ENCODE measurements at places on chromosomes 16 and 17. TPM values are rescaled to one million over a fixed set of nuclear protein-coding genes. Genes with fewer than 3 reads are reported as not detected.

Gene NQO1
- 1,060 TPM for total RNA-seq

DNA sequence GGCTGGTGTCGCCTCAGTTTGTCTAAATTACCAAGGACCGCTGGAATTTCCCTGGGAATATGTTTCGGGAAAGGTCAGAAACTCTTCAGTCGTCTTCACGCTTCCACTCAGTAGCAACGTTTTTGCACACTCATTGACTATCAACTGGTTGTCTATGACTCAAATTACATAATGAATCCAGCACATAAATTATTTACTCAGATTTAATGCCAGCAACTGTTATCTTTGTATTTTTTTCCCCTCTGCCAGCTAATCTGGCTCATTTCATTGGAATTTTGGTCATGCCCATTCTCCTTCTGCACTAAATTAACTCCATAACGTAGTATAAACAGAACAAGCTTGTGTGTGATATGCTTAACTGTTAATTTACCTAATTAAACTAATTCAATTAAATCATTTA, 372.7 kb upstream of the ZFHX3 start:
- H3K36me3 ChIP-seq, result no peaks in the 10 kb centered on the region
- no peaks in the 10 kb centered on the region for H3K27me3 ChIP-seq
- H3K4me3 ChIP-seq, result no peak overlapping the region
- H3K27ac ChIP-seq, result no peak overlapping the region
- DNase-seq, result no peak

Gene XPO6
- 102 TPM for total RNA-seq

- no peaks in the 10 kb centered on the region for H3K27me3 ChIP-seq
- no peak overlapping the region for H3K4me3 ChIP-seq
- no peaks in the 10 kb centered on the region for H3K4me1 ChIP-seq
- DNase-seq, result no peak
- no peak overlapping the region for H3K27ac ChIP-seq
Observed at GRCh38 chr17:65975878-65976277, 216.1 kb downstream of the CEP112 start.

DNA sequence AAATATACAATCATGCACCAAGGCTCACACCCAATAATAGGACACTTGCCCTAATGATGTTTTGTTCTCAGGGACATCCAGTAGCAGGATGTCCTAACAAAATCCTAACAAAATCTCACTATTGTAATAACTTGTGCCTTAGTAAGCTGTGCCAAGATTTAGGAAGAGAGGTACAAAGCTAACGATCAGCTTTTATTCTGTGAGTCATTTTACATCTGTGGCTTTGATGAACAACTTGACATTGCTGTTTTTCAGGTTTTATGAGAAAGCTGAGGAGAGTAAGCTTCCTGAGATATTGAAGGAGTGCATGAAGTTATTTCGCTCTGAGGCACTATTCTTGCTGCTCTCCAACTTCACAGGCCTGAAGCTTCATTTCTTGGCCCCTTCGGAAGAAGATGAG, 18.9 kb downstream of the OGFOD1 start:
- no peaks in the 10 kb centered on the region for H3K4me1 ChIP-seq
- no peaks in the 10 kb centered on the region for H3K27me3 ChIP-seq
- no peak for DNase-seq
- H3K4me3 ChIP-seq, result no peak overlapping the region

Gene SOX9
- total RNA-seq, result 40.1 TPM

DNA sequence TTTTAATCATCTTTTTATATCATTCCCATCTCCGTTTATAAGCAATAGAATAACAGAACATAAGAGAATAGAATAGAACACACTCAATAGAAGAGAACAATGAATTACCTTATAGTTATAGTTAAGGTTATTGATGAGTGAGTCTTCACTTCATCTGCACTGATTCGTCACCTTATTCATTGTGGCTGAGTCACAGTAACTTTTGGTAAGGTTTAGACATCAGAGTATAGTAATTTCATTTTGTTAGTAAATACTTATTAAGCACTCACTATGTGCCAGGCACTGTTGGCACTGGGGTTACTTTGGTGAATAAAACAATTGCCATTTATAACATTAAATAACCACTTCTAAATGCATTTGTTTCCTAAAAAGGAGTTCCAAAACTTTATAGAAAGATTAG, 22.5 kb downstream of the PHKB start:
- no peak for DNase-seq
- H3K27me3 ChIP-seq, result no peaks in the 10 kb centered on the region
- no peak overlapping the region for H3K4me3 ChIP-seq
- peaks cover 34% of the 10 kb centered on the region for H3K4me1 ChIP-seq

DNA sequence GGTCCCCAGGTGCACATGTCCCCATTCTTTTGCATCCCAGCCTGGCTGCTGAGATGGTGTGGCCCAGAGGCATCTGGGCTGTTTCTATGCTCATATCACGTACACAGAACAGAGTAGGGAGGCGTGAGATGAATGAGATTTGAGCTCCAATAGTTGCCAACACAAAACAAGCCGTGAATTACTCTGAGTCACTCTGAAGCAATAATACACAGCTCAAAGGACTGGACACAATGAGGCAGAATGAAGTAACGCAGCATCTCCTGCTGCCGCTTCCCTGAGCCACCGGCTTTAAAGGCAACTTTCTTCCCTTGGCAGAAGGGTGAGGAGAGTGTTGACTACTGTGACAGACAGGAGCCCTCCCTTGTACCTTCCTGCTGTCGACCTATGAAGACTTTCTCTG, 33.9 kb upstream of the CLEC18B start:
- peaks cover 18% of the 10 kb centered on the region for H3K4me1 ChIP-seq
- no peak overlapping the region for H3K4me3 ChIP-seq
- H3K27ac ChIP-seq, result peak overlapping the region; percentile 52
- peaks cover 57% of the 10 kb centered on the region for H3K36me3 ChIP-seq

GRCh38 chr16:30535106-30535776, 583 bp upstream of the ZNF747 start:
- H3K4me1 ChIP-seq, result peaks cover 68% of the 10 kb centered on the region
- H3K27ac ChIP-seq, result peak overlapping the region; percentile 85
- no peak for DNase-seq
- no peaks in the 10 kb centered on the region for H3K36me3 ChIP-seq
- H3K4me3 ChIP-seq, result peak overlapping the region; percentile 75
- H3K27me3 ChIP-seq, result no peaks in the 10 kb centered on the region

GRCh38 chr17:79057737-79058385, 16.8 kb upstream of the ENGASE start:
- H3K27me3 ChIP-seq, result 0 out of 2 replicates have a peak, but pooled peaks cover 2% of the 10 kb centered on the region
- peaks cover 19% of the 10 kb centered on the region for H3K4me1 ChIP-seq
- DNase-seq, result no peak

Gene SLC13A2
- not detected for total RNA-seq

GRCh38 chr16:80048250-80048649, 447.7 kb upstream of the MAF start:
- no peak overlapping the region for H3K4me3 ChIP-seq
- H3K4me1 ChIP-seq, result no peaks in the 10 kb centered on the region
- no peak overlapping the region for H3K27ac ChIP-seq

GRCh38 chr16:6279286-6279685, 1053.4 kb upstream of the RBFOX1 start:
- DNase-seq, result no peak
- no peak overlapping the region for H3K4me3 ChIP-seq
- H3K36me3 ChIP-seq, result no peaks in the 10 kb centered on the region

DNA sequence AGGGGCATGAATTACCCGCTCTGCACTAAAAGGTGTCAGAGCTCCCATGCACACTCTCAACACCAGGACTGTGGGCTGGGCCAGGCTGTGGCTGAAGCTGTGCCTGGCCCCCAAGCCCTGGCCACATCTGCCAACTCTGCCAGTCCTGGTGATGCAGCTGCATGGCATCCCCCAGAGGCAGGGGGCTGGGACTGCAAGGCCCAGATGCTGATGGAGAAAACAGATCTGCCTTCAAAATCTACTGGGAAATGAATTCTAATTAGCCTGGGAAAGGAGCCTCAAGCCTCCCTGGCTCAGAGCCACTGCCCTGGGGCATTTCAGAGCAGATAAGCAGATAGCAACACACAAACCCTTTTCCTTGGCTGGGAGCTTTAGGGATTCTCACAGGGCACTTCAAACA, 3.4 kb downstream of the CHST6 start:
- no peak overlapping the region for H3K27ac ChIP-seq
- H3K27me3 ChIP-seq, result no peaks in the 10 kb centered on the region
- H3K4me3 ChIP-seq, result no peak overlapping the region
- H3K36me3 ChIP-seq, result no peaks in the 10 kb centered on the region
- no peak for DNase-seq

Gene SPATA32
- total RNA-seq, result not detected

DNA sequence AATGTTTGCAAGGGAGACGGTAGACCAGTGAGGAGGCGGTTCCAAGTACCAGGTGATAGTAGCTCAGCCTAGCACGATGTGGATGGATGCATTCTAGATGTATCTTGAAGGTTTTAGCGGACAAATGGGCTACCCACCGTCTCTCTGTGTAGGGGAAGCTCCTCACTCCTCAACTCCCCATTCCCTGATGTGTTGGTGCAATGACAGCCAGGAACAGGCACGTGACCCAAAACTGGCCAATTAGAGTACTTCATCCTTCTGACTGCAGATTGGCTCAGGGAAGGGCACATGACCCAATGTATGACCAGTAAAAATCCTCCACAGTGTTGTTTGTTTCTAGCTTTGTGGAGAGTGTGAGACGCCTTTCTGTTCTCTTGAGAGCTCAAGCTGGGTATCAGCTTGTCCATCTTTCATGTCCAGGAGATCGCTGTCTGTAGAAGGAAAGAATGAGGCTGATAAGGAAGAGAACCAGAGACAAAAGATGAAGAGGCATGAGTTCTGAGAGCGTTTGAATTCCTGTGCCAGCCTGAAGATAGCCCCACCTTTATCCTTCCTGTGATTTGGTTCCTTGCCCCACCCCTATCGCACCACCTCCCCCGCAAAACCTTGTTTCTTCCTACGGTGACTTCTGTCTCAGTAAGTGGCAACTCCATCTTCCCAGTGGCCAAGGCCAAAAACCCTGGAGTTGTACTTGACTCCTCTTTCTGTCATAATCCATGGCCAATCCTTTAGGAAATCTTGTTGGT, 2.3 kb upstream of the BORCS6 start:
- DNase-seq, result peak; percentile 93
- H3K4me3 ChIP-seq, result peak overlapping the region; percentile 27
- H3K27me3 ChIP-seq, result no peaks in the 10 kb centered on the region
- H3K27ac ChIP-seq, result peak overlapping the region; percentile 66
- no peaks in the 10 kb centered on the region for H3K36me3 ChIP-seq
- peaks cover 59% of the 10 kb centered on the region for H3K4me1 ChIP-seq

DNA sequence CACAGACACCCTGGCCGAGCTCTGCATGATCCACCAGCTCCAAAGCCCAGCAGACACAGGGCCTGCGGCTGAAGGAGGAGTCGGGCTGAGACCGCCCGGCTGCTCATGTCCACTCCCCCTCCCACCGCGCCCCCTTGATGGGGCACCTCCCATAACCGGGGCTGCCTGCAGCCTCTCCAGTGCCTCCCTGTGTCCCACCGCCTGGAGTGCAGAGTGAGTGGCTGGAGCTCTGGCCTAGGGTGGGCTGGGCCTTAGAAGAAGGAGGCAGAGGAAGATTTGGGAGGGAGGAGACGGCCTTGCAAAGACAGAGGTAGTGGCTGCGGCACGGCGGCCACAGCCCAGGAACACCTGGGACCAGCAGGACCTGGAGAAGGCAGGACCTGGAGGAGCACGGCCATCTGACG, 4.0 kb downstream of the CBFA2T3 start:
- peaks cover 100% of the 10 kb centered on the region for H3K27me3 ChIP-seq
- no peaks in the 10 kb centered on the region for H3K36me3 ChIP-seq
- no peak for DNase-seq
- no peaks in the 10 kb centered on the region for H3K4me1 ChIP-seq
- H3K27ac ChIP-seq, result no peak overlapping the region

Gene CFAP97D1
- 0.02 TPM for total RNA-seq

Gene SEPTIN12
- total RNA-seq, result not detected

Gene PIRT
- total RNA-seq, result not detected

Gene HYDIN
- 0.21 TPM for total RNA-seq

GRCh38 chr17:19492141-19492540, 41.5 kb upstream of the SLC47A1 start:
- H3K36me3 ChIP-seq, result no peaks in the 10 kb centered on the region
- no peak for DNase-seq

Gene UMOD
- not detected for total RNA-seq

Gene KRTAP16-1
- not detected for total RNA-seq

Gene PLK1
- total RNA-seq, result 97.4 TPM

GRCh38 chr16:20675488-20676267, 21.8 kb downstream of the ACSM1 start:
- H3K27me3 ChIP-seq, result no peaks in the 10 kb centered on the region
- H3K36me3 ChIP-seq, result peaks cover 11% of the 10 kb centered on the region
- peak; percentile 64 for DNase-seq
- H3K4me3 ChIP-seq, result peak overlapping the region; percentile 84

DNA sequence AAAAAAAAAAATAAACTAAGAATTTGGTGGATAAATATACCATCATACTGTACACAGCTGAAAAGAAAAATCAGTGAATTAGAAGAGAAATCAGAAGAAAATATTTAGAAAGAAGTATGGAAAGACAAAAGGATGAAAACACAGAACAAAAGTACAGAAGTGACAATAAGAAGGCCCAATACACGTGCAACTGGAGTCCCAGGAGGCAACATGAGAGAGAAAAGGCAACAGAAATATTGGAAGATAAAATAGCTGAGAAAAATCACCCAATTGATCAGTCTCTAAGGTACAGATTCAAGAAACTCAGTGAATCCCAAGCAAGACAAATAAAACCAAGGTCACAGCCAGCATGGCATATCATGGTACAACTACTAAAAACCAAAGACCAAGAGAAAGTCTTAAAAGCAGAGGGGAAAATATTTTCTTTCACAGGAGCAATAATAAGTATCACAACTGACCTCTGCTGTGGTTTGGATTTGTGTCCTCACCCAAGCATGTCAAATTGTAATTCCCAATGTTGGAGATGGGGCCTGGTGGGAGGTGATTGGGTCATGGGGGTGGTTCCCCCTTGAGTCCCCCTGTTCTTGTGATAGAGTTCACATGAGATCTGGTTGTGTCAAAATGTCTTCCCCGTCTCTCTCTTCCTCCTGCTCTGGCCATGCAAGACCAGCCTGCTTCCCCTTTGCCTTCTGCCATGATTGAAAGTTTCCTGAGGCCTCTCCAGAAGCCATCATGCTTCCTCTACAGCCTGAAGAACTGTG, 20.2 kb upstream of the ENGASE start:
- H3K36me3 ChIP-seq, result no peaks in the 10 kb centered on the region
- no peak overlapping the region for H3K4me3 ChIP-seq
- DNase-seq, result no peak
- H3K4me1 ChIP-seq, result peaks cover 19% of the 10 kb centered on the region
- H3K27me3 ChIP-seq, result peaks cover 34% of the 10 kb centered on the region
- no peak overlapping the region for H3K27ac ChIP-seq

Gene CDK12
- total RNA-seq, result 88.6 TPM

Gene TMEM88
- 0.31 TPM for total RNA-seq

DNA sequence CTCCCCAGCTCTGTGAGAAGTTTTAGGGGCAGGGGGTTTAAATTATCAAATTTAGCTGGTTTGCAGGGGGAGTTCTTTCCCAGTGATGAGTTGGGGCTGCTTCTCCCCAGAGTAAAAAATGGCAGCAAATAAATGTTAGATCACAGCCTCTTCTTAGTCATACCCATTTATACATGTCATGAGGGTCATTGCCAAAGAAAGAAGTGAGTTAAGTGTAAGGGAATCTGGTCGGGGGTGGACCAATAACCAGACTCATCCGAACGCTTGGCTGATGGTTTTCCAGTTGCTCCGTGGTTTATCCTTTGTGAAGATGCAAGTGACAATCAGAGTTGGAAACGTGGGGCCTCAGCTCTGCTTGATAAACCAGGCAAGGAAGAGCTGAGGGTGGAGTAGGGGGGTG, 87.1 kb downstream of the PLXDC1 start:
- DNase-seq, result no peak
- no peak overlapping the region for H3K4me3 ChIP-seq
- no peaks in the 10 kb centered on the region for H3K4me1 ChIP-seq
- peaks cover 43% of the 10 kb centered on the region for H3K27me3 ChIP-seq
- no peaks in the 10 kb centered on the region for H3K36me3 ChIP-seq

GRCh38 chr16:72050769-72051464, 3.4 kb upstream of the HP start:
- DNase-seq, result no peak
- no peaks in the 10 kb centered on the region for H3K36me3 ChIP-seq
- no peaks in the 10 kb centered on the region for H3K27me3 ChIP-seq
- no peak overlapping the region for H3K27ac ChIP-seq
- no peak overlapping the region for H3K4me3 ChIP-seq
